Muscle of back (tissue), 13 donors: ENCODE measurements at places on chromosomes 11 and 22.
A peak's percentile ranks its signal among the peaks of the same experiment; 100 is the strongest.

DNA sequence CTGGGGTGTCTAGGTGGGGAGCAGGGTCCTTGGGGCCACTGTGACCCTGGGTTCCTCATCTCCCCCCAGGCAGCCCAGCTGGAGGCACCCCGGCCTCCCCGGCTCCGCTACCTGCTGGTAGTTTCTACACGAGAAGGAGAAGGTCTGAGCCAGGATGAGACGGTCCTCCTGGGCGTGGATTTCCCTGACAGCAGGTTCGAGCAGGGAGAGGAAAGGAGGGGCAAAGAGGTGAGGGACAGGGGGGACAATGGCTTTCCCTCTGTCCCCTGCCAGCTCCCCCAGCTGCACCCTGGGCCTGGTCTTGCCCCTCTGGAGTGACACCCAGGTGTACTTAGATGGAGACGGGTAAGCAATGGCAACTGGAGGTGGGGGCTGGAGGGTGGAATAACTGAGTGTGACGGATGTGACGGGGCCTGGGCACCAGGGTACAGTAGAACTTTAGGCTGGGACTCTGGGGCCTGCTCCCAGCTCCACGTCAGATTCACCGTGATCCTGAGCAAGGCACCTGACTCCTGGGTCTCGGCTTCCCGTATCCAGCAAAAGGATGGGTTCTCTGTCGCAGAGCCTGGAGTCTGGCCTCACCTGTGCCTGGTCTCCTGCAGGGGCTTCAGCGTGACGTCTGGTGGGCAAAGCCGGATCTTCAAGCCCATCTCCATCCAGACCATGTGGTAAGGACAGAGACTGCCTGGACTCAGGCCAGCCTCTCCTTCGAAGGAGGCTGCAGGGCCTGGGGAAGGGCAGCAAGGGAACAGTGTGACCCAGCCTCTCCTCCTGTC, 3.6 kb downstream of the SSH3 start:
- no peak for DNase-seq

GRCh38 chr11:130550150-130550549, 101.7 kb downstream of the ADAMTS15 start:
- DNase-seq = no peak

DNA sequence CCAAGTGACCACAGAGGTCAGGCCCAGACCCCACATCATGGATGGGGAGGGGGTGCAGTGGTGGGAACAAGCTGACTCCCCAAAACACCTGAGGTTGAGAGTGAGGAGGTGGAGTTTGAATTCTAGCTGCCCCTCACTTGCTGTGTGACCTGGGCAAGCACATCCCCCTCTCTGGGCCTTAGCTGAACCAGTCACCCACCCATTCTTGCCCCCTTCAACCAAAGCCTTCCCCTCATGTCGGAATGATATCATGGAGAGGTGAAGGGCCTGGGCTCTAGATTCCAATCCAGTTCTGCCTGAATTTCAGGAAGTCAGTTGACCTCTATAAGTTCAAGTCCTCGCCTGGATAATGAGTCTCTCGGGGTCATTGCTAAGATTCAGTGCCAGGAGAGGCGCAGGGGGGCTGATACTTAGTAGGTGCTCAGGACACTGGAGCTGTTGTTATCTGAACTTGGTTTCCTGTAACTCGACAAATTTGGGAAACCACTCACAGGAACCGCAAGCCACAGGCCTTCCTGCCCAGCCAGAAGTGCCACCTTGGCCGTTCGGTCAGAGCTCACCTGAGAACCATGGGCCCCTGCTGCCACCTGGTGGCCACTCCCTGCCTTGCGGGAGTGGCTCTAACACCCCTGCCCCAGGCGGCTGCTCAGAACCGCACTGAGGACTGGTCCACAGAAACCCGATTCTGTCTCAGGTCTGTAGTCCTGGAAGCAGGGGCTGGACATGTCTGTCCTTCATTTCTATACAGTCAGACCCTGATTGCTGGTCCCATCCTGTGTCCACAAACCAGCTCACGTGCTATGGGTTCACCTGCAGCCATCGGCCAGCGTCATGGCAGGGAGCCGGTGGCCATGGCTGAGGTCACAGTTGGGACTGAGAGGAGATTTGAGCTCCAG, 6.9 kb downstream of the CDC42EP1 start:
- DNase-seq = peak; percentile 74

DNA sequence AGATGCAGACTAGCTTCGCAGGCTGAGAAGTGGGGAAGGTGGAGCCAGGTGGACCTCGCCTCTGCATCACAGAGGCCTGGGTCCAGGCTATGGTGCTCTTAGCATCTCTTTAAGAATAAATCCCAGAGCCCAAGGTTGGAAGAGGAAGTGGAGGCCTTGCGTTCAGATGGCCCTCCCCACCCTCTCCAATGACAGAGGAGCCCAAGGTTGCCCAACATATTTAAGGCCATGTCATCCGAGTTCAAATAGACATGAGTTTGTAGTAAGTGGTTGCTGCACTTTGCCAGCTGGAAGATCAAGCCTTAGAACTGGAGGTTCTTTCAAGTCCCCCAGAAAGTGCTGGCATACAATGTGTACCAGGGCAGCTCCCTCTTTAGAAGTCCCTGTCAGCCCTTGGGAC, 47.1 kb upstream of the HORMAD2 start:
- no peak for DNase-seq

GRCh38 chr22:49825944-49826602, 1.6 kb downstream of the BRD1 start:
- DNase-seq = no peak

- no peak for DNase-seq
Observed at GRCh38 chr22:22452211-22452610, 56.3 kb downstream of the ZNF280B start.

- no peak for DNase-seq
Observed at GRCh38 chr11:108009497-108010370, 1.0 kb downstream of the CUL5 start.

- no peak for DNase-seq
Observed at GRCh38 chr11:10619131-10619680, 50.7 kb upstream of the LYVE1 start.

DNA sequence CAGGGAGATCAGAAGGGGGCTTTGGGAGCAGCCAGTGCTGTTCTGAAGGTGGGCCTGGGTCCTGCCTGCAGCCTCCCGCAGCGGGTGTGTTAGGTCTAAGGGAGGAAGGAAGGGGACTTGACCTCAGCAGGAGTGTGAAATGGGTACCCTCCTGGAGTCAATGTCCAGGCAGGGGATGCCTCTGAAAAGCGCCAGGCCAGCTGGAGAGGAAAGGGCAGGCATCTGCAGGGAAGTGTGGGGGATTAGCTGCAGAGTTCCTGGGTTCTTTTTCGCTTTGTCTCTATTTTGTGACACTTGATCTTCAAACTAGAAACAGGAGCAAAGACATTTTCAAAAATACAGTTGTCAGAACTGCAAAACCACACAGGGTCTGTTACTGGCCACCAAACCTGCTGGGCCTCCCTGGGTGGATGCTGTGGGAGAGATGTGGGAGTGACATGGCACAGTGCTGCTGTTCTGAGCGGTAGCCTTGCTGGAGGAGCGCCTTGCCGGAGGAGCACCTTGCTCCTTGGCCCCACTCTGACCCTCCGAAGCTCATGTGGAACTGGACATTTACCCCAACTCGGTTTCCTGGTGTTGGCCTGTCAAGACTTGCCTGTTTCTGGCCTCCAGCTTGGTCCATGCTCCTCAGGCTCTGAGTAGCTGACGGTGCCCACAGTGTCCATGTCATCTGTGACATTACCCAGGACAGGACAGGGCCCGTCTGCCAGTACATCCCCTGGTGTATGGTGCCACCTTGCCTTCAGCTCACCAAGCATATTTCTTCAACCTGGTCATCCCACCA, 25.9 kb downstream of the MED15 start:
- no peak for DNase-seq

GRCh38 chr11:19978668-19979518, 181.4 kb downstream of the DBX1 start:
- peak; percentile 58 for DNase-seq

DNA sequence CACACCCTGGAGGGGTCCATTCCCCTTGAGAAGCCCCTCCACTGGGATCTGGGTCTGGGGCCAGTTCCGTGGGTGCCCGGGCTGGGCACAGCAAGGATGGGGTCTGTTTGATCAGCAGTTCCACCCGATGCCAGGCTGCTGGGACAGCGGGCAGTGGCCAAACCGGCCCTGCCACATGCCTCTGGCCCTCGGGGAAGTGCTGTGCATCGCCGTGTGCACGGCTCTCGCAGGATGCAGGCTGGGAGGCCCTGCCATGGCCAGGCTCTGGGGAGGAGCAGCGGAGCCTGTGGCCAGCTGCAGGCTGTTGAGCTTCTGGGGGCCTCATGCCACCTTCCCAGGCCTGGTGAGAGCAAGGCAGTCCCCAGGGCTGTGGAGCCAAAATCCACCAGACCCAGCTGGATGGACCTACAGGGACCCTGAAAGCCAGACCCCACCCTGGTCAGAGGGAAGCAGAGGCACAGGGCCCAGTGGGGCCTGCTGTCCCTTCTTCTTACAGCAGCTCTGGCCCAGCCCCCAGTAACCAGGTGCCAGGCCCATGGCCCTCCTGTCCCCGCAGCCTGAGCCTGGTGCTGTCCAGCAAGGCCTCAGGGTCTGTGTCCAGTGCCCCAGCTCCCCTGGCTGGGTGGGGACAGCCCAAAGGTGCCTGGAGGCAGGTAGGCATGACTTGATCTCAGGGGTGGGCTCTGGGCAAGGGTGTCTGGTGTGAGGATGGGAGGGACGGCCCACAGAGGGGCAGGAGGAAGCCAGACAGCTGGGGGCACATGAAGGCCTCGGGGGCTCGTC, 57.3 kb downstream of the WNT7B start:
- DNase-seq = no peak

GRCh38 chr22:33049119-33049729, 9.0 kb downstream of the SYN3 start:
- DNase-seq = peak; percentile 71

GRCh38 chr22:28955817-28956216, 72.4 kb downstream of the ZNRF3 start:
- no peak for DNase-seq

- no peak for DNase-seq
Observed at GRCh38 chr11:59548309-59548656, 36.9 kb downstream of the OR4D9 start.

- no peak for DNase-seq
Observed at GRCh38 chr11:61121192-61121831, 19.0 kb downstream of the CD5 start.

GRCh38 chr22:45482169-45482568, 20.5 kb upstream of the FBLN1 start:
- no peak for DNase-seq

- DNase-seq = no peak
Observed at GRCh38 chr11:45267052-45267451, 19.1 kb downstream of the SYT13 start.

DNA sequence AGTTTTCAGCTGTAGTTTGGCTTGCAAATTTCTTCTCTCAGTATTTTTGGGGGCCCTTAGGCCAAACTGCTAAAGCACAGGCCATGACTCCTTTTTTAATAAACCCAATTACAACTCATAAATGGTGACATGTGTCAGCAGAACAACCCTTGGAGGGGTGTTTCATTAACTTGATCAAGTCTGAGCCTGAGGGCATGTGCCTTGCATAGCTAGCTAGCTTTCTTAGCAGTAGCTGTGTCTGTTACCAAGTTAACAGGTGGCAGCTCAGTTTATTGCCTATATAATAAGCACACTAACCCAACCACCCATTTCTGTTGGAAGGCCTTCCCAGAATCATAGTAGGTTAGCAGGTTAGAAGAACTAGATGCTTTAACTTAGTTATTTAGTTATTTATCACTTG, 950.3 kb upstream of the CCDC90B start:
- DNase-seq = no peak

DNA sequence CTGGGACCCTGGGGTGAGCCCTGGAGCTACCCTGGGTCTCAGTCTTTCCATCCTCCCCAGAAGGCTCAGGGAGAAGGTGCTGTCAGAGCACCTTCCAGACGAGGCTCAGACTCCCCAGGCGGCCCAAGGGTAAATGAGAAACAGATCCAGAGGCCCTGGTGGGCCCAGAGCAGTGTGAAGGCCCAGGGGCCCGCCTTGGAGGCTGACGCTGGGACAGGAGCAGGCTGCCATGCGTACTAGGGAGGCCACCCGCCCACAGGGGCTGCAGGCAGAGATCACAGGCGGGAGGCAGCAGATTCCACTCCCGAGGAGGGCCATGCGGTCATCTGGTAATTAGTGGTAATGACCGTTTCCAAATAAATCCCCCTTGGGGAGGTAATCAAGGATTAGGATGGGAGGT, 5.2 kb downstream of the WNT11 start:
- DNase-seq = no peak

DNA sequence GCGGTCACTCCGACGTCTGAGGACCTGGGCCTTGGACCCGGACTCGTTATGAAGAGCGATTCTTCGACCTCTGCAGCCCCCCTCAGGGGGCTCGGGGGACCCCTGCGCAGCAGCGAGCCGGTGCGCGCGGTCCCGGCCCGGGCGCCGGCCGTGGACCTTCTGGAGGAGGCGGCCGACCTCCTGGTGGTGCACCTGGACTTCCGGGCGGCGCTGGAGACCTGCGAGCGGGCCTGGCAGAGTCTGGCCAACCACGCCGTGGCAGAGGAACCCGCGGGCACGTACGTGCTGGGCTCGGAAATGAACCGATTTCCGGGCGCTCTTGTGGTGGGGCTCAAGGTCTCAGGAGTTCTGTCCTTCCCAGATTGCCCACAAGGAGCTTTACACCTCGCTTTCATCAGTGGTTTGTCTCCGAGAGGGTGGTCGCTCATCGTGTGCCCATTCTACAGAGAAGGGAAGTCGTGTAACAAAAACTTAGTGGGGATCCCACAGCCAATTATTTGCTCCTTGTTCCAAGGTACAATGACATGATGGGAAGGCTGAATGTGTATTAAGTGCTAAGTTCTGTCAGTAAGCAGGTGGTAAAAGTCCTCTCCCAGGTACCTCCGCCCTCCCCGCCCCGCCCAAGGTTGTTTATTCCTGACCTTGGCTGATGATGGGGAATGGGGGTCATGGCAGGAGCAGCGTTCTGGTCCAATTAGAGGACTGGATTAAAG, 695 bp downstream of the PEX26 start:
- no peak for DNase-seq

- DNase-seq = no peak
Observed at GRCh38 chr22:48738204-48738980, 1089.3 kb downstream of the BRD1 start.

DNA sequence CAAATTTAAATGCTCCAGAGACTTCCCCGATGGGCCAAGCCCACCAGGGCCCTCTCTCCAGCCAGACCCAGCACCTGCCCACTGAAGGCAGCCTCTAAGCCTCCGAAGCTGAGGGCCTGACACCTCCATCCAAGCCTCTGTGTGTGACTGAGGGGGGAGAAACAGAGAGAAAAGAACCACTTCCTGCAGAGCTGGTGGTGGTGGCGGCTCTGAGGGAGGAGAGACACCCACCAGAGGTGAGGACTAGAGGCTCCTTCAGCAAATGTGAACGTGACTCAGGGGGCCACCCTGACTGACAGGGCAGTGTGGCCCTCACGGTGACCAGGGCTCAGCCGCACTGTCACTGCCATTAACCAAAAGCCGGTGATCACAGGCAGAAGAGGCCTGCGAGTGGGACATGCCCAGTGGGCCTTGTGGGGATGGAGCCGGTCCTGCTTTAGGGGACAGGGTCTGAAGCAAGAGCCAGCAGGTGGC, 31.0 kb upstream of the CD5 start:
- no peak for DNase-seq

- DNase-seq = no peak
Observed at GRCh38 chr22:23231471-23232093, 51.3 kb downstream of the BCR start.

- no peak for DNase-seq
Observed at GRCh38 chr11:32113920-32114203, 23.0 kb downstream of the RCN1 start.
